Esophagus squamous epithelium (tissue), 5 donors: ENCODE measurements at places on chromosomes 4 and X.

GRCh38 chr4:124288706-124289486 lies 423.6 kb downstream of the ANKRD50 start:
- DNase-seq: no peak

DNA sequence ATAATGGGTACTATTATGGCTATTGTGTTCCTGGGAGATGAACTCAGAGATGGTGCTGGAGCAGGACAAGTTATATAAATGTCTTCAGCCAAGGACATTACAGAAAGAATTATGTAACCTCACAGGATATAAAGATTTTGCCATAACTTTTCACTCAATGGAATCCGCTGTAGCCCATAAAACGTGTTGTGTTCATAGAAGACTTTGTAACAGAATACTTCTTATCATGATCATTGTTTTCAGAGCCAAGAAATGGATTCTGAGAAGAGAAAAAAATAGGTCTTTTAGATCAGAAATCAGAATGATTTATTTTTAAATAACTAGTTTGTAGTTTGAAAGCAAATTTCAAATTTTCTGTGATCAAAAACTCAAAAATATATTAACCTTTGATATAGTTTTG lies 441.0 kb upstream of the TENM3 start:
- no peak for DNase-seq

GRCh38 chr4:187027272-187027671 lies 303.6 kb upstream of the FAT1 start:
- no peak for DNase-seq

- no peak for DNase-seq
Observed at GRCh38 chrX:45743081-45743533, 542.4 kb upstream of the DIPK2B start.

DNA sequence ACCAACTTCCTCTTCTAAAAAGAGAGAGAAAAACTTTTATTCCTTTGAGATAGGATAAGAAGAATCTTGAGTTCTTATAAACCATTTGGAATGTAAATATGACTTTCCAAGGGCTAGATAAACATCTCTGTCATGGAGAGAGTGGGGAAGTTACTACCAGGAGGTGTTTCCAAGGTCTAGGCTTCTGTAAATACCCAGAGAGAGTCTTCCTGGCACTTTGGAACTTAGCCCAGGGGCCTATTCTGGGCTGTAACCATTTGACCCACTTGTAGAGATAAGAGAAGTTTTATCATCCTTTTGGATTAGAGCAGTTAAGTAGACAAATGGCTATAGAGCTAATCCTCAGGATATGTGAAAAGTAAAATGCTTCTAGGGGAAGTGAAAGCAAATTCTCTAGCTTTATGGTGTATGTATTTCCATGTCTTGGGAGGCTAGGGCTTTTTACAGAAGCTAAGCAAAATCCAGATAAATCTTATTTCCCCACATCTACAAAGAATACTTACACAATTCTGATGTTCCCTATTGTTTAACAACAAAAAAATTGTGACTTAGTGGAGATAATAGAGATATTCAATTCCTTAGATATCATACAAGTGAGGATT lies 51.1 kb downstream of the MCUB start:
- DNase-seq: no peak

- DNase-seq: no peak
Observed at GRCh38 chr4:150342945-150343344, 239.0 kb upstream of the MAB21L2 start.

- DNase-seq: no peak
Observed at GRCh38 chr4:185343726-185344581, 51.8 kb downstream of the LRP2BP start.
